Stimulated activated CD4-positive, alpha-beta T cell treated with anti-CD3 and anti-CD28 coated beads, Interleukin-1b, Interleukin-23, amount 100 ng/mL, for 4 hours (primary cell): ENCODE measurements at places on chromosomes 2 and 18.

DNA sequence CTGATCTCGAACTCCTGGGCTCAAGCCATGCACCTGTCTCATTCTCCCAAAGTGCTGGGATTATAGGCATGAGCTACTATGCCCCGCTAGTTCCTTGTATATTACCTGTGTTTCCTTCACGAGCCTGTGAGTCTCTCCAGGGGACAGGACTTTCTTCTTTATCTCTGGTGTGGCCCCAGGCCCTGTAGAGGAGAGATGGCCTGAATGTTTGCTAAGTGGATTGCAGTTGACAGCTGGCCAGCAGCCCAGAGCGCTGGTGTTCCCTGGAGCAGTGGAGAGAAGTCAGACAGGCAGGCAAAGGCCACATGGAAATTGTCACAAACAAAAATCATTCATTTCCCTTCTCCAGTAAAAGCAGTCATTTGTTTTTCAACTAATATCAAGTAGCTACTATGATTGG is 17.9 kb downstream of the LPIN1 start:
- no peak for DNase-seq

GRCh38 chr2:28233164-28233676 is 159.4 kb upstream of the FOSL2 start:
- no peak for DNase-seq

DNA sequence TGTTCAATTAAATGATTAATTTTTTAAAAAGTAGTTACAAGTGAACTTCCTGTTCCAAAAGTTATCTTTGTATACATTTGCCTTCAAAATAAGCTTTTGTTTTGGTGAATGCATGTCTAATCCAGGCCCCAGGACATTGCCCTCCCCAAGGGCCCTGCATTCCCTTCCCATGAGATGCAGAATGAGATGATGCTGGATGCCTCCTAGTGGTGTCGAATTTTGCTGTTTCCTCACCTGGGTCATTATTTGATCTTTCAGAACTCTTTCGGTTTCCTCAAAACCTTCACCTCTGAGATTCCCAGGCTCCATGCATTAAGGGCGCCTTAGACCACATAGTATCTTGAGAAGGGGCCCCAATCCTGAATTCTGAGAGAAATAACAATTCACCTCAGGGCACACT is 728.8 kb downstream of the CNTNAP5 start:
- DNase-seq = no peak

DNA sequence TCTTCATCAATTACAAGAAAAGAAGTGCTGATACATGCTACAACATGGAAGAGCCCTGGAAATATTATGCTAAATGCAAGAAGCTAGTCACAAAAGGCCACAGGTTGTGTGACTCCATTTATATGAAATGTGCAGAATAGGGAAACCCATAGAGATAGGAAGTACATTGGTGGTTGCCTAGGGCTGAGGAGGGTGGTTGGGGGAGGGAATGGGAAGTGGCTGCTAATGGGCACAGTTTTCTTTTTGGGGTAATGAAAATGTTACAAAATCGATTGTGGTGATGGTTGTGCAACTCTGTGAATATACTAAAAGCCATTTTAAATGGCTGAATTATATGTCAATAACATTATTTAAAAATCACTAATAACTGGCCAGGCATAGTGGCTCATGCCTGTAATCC is 24.3 kb upstream of the RESP18 start:
- no peak for DNase-seq
